ENCODE measurements at places on chromosomes 1 and 21.

- peak; percentile 8 for ATAC-seq
Observed at GRCh38 chr21:8991968-8992621, 1529.3 kb upstream of the TPTE start.

- ATAC-seq = no peak
Observed at GRCh38 chr1:30649321-30649991, 73.9 kb downstream of the MATN1 start.

GRCh38 chr1:213526306-213526705, 461.5 kb upstream of the PROX1 start:
- no peak for ATAC-seq

- ATAC-seq = no peak
Observed at GRCh38 chr1:95431235-95431634, 197.2 kb downstream of the RWDD3 start.

DNA sequence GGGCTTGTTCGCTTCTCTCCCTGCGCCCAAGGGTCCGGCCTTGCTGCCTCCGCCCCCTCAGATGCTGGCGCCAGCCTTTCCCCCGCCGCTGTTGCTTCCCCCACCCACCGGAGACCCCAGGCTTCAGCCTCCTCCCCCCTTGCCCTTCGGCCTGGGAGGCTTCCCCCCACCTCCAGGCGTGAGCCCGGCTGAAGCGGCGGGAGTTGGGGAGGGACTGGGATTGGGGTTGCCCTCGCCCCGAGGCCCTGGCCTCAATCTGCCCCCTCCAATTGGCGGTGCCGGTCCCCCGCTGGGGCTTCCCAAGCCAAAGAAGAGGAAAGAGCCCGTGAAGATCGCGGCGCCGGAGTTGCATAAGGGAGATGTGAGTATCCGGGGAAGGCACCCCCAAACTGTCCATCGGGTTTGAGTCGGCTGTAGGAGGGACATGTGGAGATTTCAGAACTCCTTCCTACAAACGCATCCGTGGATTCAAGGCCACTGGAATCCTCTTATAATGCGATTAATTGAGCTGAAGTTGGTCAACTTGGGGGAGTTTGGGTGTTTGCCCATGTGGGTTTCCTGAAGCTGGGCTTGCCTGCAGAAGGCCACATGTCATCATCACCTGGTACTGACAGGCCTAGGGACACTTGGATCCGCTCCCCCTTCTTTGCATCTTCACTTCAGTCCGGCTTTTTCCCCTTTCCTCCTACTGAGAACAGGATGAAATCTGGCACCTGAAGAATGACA, 707 bp downstream of the PRCC start:
- ATAC-seq = no peak

DNA sequence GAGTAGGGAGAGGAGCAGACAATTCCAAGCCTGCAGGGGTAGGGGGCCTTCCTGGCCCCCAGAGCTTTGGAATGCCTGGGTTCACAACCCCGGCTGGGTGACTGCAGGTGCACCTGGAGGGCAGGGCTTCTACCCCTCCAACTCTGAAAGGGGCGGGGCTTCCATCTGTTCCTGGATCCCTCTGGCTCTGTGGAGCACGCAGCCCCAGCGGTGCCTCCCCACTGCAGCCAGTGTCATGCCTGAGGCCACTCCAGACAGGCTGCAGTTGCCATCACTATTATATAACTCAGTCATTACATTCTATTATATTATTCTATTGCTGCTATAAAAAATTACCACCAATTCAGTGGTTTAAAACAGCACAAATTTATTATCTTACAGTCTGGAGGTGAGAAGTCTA, 12.5 kb upstream of the FNBP1L start:
- no peak for ATAC-seq

- ATAC-seq = peak; percentile 55
Observed at GRCh38 chr1:64476251-64476952, 6.5 kb downstream of the CACHD1 start.

GRCh38 chr1:230693221-230693620, 20.7 kb downstream of the AGT start:
- no peak for ATAC-seq

GRCh38 chr1:190175320-190175719, 302.3 kb downstream of the BRINP3 start:
- ATAC-seq = no peak

DNA sequence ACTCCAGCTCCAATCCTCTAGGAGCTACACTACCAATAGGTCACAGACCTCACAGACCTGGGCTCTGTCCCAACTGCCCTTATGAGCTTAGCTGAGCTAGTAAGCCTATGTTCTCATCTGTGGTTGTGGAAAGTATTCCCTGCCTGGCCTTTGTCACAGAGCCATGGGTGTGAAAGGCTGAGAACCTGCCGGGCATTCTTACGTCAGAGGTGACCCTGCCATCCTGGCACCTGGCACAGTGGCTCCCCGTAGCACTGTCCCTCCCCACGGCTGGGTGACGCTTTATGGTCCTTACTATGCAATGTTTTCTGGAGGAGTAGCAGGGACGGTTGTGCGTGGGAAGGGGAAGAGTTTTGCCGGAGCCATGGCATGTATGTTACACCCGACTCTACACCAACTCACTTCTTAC, 3.5 kb downstream of the TNFRSF1B start:
- no peak for ATAC-seq

DNA sequence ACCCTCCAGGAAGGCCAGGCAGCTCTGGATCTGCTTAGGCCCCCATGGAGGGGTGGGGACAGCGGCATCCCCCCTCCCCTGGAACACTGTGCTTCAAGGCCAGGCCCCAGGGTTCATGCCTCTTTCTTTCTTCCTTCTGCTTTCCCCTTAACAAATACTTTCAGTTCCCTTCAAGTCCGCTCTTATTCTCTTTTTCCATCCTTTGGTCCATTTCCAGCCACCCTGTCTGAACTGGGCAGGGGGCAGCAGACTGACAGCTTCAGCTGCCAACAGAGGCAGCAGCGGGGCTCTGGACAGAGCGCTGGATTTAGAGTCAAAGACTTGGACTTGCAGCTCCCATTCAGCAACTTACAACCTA, 1.1 kb upstream of the CD244 start:
- no peak for ATAC-seq

DNA sequence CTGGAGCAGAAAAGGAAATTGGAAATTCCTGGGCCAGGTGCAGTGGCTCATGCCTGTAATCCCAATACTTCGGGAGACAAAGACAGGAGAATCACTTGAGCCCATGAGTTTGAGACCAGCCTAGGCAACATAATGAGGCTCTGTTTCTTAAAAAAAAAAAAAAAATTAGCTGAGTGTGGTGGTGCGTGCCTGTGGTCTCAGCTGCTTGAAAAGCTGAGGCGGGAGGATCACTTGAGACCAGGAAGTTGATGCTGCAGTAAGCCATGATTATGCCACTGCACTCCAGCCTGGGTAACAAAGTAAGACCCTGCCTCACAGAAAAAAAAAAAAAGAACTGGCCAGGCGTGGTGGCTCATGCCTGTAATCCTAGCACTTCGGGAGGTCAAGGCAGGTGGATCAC, 56.7 kb downstream of the SRSF11 start:
- ATAC-seq = no peak

GRCh38 chr1:47732489-47732888, 264.7 kb downstream of the TRABD2B start:
- no peak for ATAC-seq

GRCh38 chr1:187045371-187045770, 216.6 kb downstream of the PLA2G4A start:
- ATAC-seq = no peak

GRCh38 chr1:199204231-199204630, 565.4 kb downstream of the PTPRC start:
- ATAC-seq = no peak

GRCh38 chr21:18142655-18143054, 102.0 kb upstream of the CHODL start:
- ATAC-seq = no peak

DNA sequence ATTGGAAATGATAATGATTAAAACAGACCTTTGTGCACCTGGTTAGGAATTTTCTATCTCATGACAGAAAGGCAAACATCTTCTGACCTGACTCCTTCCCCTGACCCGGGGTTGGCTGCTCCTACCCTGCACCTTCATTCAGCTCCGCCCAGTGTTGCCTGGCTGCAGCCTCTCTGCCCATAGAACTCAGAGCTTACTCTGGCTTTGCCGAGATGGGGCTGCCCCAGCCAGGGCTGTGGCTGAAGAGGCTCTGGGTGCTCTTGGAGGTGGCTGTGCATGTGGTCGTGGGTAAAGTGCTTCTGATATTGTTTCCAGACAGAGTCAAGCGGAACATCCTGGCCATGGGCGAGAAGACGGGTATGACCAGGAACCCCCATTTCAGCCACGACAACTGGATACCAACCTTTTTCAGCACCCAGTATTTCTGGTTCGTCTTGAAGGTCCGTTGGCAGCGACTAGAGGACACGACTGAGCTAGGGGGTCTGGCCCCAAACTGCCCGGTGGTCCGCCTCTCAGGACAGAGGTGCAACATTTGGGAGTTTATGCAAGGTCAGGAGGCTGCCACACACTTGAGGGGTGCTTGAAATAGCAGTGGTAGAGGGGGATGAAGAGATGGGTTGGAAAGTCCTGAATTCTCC, at the start of gene DIO1:
Gene DIO1 (plus strand): TSS at position 189 of the 638 bp plus-strand sequence. CDS start 24 bp downstream, at position 213.
- no peak for ATAC-seq

DNA sequence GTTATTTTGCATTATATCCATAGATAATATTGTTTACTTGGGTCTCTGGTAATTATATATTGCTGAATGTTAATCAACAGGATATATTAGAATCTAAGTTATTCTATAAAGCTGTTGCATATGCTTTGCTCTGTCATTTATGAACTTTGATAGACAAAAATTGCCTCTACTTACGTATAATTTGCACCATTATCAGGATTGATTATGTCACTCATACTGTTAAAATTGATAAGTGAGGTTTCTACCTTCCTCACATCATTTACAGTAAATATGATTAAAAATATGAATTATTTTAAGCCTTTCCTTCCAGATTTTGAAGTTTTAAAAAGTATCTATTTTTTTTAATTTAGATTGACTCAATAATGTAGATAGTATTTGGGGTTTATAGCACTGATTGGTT, 1540.4 kb upstream of the PRMT6 start:
- ATAC-seq = no peak

GRCh38 chr1:246083416-246083815, 423.7 kb downstream of the SMYD3 start:
- ATAC-seq = no peak

DNA sequence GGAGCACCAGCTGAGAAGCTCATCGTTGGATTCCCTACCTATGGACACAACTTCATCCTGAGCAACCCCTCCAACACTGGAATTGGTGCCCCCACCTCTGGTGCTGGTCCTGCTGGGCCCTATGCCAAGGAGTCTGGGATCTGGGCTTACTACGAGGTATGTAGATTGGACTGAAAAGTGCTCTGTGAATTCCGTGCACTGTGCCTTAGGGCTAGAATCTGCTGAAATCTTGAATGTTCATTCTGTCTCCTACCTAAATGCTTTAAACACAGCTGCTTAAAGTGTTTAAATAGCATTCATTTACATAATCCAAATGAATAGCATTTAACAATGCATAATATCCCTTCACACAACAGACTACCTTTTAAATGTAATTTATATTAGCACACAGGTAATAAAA, 27.9 kb downstream of the CHIA start:
- no peak for ATAC-seq

DNA sequence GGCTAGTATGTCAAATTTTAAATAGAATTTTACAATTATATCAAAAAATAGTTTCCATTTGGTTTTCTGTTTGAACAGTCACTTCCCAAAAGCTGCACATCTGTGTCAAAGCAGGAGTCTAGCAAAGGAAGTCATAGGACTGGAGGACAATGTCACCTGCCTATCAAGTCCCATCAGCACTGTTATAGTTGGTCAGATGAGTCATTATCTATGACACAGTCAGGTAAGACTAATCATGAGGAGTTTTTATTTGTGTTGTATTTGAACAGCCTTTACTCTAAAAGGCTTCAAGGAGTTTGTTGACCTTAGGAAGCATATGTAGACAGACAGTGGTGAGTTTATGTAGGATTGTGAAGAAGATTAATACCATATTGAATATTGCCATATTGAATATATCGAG, 74.2 kb upstream of the QSOX1 start:
- no peak for ATAC-seq

DNA sequence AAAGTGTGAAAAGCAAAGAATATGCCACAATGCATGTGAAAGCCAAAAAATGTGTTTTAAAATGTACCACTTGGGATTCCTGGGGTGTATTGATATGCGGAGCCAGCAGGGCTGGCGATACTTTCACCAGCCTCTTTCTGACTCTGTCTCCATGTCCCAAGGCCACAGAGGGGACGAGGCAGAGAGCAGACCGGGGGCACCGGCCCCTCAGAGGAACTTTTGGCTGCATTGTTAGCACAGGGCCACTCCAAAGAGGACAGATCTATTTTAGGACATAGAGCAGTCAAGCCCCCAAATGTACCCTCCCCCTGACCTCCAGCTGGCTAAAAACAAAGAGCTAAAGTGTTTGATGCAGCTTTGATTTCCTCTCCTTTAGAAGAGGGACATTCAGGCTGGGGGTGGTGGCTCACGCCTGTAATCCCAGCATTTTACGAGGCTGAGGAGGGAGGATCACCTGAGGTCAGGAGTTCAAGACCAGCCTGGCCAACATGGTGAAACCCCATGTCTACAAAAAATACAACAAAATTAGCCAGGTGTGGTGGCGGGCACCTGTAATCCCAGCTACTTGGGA, 25.6 kb upstream of the ZNF436 start:
- ATAC-seq = no peak

GRCh38 chr1:22364764-22365163, 86.9 kb upstream of the ZBTB40 start:
- ATAC-seq = no peak

- ATAC-seq = no peak
Observed at GRCh38 chr21:43869486-43870325, 4.7 kb downstream of the AGPAT3 start.

DNA sequence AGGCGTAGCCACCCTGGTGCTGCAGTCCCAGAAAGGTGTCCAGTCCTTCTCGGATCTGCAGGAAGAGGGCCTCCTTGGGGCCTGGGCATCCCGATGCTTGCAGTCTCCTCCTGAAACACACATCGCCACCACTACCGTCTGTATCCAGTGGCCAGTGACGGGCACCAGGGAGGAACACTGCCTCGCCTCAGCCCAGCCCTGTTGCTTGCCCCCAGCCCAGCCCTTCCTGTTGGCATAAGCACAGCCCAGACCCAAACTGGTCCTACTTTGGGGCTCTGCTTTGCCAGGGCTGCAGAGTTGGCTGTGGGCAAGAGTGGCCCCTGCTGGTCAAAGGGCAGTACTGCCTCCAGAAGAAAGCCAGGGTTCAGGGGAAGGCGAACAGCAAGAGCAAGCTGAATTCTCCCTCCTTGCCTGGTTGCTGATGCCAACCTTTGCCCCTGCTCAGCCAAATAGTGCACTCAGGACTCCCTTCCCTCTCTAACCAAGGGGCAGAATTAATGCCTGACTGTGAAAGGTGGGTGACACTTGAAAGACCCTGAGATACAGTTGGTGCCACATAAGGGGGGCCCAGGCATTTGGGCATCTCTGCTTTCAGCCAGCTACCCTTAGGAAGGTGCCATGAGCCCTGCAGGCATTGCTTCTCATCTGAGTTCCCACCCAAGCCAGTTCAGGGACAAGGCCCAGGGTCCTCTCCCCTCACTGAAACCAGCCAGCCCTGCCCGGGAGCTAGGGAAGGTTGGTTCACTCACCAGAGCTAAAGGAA, 11.1 kb upstream of the ARHGEF2 start:
- ATAC-seq = peak; percentile 93

Data from gastroesophageal sphincter (tissue), 4 donors.